ENCODE measurements at places on chromosomes 2 and 18.

- no peak for DNase-seq
Measured at GRCh38 chr2:100121124-100121718, 21.2 kb downstream of the AFF3 start.

GRCh38 chr18:24831871-24832665 lies 371.6 kb downstream of the HRH4 start:
- DNase-seq = no peak

GRCh38 chr2:64943387-64944150 lies 45.6 kb upstream of the SLC1A4 start:
- no peak for DNase-seq

- DNase-seq = no peak
Measured at GRCh38 chr2:40260437-40260836, 191.5 kb downstream of the SLC8A1 start.

- DNase-seq = no peak
Measured at GRCh38 chr2:135475128-135475527, 55.9 kb downstream of the ZRANB3 start.

- no peak for DNase-seq
Measured at GRCh38 chr2:179037807-179038206, 12.1 kb downstream of the CCDC141 start.

DNA sequence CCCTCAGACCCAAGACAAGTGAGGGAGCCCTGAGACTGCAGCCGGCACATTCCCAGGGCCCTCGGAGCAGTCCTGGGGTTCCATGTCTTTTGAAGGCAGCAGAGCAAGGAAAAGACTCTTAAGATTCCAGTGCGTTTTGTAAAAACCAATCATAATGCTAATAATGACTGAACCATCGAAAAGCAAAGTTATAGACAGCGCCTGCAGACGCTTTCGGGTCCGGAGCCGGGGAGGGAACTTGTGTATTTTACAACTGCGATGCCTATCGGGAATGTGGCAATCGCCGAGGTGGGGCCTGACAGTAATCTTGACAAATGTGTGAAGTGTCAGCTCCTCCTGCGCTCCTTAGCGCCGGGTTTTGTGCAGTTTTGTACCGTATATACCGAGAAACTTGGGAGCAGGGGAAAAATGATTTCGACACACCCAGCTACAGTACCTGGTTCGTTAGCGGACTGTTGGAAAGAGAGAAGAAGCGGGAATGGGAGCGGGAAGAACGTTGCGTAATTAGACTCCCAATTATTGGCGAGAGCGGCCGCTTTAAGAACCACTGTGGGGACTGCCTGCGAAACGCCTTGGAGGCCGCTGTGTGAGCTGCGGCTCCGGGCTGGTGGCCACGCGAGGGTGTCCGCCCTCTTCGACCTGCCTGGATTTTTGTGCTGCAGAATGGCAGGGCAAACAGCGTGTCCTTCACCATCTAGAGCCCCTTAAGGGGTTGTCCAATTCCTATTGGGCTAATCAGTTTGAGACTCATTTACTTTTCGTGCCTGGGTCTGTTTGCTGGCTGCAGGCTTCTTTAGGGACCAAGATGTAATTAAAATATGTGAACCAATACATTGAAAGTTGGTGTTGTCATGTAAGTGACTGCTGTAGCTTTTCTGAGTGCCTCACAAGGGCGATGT lies 2.4 kb downstream of the EPAS1 start:
- DNase-seq = peak; percentile 72

GRCh38 chr2:210558708-210559107 lies 2.3 kb downstream of the CPS1 start:
- no peak for DNase-seq

GRCh38 chr2:149329489-149330126 lies 779 bp upstream of the LYPD6 start:
- peak; percentile 81 for DNase-seq

DNA sequence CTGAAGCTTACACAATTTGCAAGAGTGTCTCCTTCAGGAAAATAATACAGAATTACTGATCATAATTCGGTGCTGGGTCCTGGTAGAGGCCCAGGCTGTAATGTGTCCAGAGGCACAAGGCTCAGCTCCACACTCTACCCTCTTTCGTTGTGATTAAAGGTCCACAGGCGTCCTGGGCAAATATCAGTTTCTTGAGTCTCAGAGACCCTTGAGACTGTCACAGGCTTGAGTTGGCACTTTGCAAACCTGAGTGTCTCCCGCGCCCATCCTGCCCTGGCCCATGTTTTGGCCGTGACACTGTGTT lies 46.9 kb upstream of the SMAD7 start:
- no peak for DNase-seq

Measured in H54 (cell line).